ENCODE measurements at places on chromosomes 3 and 15.

DNA sequence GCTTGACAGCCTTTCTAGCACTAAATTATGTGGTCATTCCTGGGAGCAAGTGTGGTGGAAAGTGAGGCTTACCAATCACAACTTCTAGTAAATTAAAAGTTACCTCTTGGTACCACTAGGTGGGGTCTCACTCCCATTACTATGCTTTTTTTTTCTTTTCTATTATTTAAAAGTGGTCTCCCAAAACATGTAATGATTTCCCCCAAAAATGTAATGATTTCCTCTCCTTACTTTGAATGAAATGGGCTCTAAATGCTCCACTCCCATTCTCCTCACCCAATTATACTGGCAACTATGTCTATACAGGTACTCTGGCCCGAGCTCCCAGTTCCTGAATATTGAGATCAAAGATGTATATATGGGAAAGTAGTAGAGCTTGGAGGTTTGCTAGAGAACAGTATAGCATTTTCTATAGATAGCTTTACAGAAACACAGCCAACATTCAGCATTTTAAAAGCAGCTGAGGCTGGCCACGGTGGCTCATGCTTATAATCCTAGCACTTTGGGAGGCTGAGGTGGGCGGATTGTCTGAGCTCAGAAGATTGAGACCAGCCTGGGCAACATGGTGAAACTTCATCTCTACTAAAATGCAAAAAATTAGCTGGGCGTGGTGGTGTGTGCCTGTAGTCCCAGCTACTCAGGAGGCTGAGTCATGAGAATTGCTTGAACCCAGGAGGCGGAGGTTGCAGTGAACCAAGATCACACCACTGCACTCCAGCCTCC, 70.9 kb downstream of the DCUN1D1 start:
- DNase-seq = no peak

- no peak for DNase-seq
Measured at GRCh38 chr3:17054301-17054981, 169.7 kb downstream of the PLCL2 start.

DNA sequence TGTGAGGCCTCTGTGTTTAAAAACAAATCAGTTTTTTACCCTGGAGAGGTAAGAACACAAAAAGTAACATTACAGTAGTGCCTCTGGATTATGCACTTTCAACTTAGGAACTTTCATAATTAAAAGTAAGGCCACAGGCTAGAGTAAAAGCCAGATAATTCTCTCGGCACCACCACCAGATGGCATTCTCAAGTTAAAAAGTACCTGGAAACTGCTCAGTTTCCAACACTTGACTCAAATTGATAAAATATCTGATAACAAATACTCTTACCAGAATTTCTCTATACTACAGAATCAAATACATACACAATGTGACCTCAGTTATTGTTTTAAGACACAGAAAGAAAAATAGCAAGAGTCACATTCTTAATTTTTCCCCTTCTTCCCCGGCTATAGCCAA, 19.9 kb downstream of the SPICE1 start:
- no peak for DNase-seq

DNA sequence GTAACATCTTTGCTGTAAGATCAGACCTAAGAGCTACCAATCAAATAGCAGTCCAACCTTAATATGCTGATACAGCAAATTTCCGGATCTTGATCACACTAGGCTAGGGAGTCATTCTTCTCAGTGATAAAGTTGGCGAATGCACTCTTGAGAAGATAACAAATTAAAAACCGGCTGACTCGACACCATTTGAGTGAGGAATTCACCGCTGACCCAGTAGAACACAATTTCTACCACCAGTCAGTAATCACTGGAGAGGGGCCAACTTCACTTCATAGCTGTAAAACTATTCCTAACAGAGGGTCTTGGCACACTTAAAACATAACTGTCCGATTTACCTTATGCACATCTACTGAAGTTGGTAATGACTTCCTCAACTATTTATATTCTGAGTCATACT, 47.2 kb downstream of the MEIS2 start:
- DNase-seq = no peak

Measured in anterior cingulate cortex (tissue), 58 donors.